Left forelimb (tissue), 1 donor: ENCODE measurements at places on chromosomes 2 and 18.

GRCh38 chr2:17544256-17544655 lies 3.8 kb downstream of the VSNL1 start:
- no peak for DNase-seq

- DNase-seq: no peak
These were observed 37.5 kb downstream of the SCN1A start for GRCh38 chr2:166090346-166090745.

DNA sequence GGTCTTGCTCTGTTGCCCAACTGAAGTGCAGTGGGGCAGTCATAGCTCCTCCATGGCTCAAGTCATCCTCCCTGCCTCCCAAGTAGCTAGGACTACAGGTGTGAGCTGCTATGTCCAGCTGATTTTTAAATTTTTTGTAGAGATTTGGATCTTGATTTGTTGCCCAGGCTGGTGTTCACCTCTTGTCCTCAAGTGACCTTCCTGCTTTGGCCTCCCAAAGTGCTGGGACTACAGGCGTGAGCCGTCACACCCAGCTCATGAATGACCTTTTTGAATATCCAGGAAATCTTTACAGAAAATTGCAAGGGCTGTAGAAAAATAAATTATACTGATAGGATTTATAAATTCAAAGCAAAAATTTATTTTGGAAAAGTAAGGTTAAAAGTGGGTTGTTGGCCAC lies 17.4 kb downstream of the ACTR3 start:
- no peak for DNase-seq

DNA sequence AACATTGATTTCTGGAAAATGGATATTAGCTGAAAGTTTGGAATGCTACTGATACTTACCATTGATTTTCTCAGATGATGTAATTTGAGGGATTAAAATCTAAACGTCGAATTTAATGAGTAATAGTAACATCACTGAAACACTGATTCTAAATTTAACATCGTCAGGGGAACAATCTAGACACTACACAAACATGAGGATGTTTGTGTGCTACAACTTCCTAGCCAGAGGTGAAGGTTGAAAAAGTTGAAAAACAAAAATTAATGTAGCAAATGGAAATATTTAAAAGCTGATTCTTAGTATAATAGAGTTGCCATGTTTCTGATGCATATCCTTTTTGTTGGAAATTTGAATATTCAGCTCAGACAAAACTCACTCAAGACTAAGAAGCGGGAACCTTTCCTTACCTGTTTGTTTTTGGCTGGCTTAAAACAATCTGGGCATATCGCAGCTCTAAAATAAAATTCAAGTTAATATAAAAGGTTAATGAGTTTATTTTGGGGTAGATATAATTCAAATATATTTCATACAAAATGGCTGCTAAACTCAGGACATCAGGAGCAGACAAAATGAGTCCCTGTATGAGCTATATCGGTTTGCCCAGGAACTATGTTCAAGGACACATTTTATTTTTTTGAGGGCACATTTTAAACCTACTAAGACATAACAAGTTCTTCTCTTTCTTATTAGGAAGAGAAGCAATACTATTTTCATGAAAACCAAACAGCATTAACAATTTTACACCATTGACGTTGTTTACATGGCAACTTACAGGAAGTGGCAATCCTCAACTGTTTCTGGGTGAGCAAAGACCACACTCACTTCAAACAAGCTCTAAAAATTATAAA lies 52.6 kb upstream of the PEX13 start:
- no peak for DNase-seq

DNA sequence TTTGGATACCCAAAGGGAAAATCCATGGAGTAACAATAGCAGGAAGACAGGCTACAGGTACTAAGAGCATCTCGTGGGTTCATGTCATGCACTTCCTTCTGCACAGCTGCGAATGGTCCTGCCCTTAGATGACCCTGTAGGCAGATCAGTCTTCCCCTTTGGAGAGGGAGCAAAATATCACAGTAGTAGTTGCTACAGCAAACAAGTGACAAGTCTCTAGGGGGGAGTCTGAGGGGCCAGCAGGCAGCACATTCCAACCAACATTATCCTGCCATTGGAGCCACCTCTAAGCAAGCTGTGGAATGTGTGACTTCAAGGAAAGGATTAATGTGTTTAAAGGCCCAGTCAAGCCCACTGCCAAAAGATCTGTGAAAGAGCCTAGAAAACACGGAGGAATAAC lies 273.2 kb upstream of the PARD3B start:
- DNase-seq: no peak

DNA sequence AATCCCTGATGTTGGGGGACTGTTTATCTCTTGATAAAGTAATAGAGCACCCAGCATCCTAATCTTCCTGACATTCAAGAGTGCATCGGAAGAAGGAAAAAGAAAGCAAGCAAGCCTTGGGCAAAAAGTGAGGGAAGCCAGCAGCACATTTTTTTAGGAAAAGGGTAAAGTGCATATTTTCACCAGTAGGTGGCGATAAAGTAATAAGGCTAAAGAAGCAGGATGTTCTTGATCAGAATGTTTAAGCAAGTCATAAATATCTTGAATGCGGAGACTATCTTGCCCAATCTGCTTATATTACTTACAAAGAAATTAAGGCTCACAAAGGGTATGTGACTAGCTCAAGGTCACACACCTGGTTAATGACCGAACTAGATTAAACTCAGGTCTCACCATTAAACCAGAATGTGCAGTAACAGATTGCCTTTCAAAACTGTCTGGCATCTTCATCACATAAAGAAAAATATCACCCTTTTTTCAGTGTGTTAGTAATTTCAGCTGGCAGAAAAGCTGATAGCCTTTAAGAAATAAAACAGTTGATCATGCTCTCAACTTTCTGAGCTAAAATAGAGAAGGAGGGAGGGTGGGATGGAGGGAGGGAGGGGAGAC lies 83.8 kb downstream of the VIT start:
- no peak for DNase-seq

GRCh38 chr2:9115229-9115628 lies 91.4 kb upstream of the ASAP2 start:
- no peak for DNase-seq

- no peak for DNase-seq
These were observed 1599.7 kb upstream of the ZEB2 start for GRCh38 chr2:146119586-146119985.

- DNase-seq: no peak
These were observed 13.9 kb downstream of the PCBP1 start for GRCh38 chr2:70101174-70101573.

DNA sequence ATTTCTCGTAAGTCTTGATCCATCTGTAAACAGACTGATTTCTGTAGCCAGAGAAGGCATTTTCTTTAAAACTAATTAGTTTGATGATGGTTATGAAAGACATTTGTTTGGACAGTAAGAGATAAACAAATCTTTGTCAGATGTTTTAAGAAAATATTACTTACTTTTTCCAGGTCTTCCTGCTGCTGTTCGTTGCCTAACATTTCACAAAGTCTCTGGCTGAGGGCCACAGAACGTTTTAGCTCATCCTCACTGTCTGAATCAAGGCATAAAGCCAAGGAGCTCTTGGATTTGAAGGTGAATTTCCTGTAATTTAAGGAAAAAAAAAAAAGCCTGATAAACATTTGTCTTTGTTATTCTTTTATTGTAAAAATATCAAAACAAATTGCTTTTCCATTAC lies 57.8 kb downstream of the VIL1 start:
- DNase-seq: no peak

GRCh38 chr18:26021061-26021754 lies 69.2 kb downstream of the SS18 start:
- no peak for DNase-seq

GRCh38 chr18:6920099-6920955 lies 190.8 kb downstream of the ARHGAP28 start:
- DNase-seq: no peak

DNA sequence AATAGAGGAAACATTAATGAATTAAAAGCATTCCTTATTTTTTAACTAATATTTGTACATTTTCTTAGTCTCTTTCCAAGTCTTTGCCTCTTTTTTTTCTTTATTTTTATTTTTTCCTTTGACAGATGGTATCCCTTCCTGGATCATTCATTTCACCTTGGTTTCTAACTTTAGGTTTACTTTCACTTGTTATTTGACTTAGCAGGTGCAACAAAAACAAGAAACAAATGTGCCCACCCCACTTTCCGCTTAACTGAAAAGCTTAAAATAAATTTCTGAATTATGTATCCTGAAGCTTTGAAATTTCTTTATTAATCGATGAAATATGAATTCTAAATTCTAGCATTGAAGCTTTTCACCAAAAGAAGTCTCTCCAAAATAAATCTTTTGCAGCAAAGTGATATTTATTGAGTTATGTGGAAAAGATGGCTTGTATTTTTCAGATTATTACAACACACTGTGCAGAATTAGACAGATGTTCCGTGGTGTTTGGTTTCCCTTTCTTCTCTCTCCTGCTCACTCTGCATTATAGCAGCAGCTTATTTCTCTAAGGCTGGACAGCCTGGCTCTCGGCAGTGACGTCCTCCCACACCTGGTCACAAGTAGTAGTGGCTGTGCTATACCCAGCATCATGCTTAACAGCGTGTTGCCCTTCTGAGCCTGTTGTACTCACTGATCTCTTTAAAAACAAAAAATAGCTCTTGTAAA lies 99.1 kb upstream of the ZNF397 start:
- no peak for DNase-seq

GRCh38 chr2:119756837-119757236 lies 2.9 kb upstream of the PTPN4 start:
- DNase-seq: no peak

DNA sequence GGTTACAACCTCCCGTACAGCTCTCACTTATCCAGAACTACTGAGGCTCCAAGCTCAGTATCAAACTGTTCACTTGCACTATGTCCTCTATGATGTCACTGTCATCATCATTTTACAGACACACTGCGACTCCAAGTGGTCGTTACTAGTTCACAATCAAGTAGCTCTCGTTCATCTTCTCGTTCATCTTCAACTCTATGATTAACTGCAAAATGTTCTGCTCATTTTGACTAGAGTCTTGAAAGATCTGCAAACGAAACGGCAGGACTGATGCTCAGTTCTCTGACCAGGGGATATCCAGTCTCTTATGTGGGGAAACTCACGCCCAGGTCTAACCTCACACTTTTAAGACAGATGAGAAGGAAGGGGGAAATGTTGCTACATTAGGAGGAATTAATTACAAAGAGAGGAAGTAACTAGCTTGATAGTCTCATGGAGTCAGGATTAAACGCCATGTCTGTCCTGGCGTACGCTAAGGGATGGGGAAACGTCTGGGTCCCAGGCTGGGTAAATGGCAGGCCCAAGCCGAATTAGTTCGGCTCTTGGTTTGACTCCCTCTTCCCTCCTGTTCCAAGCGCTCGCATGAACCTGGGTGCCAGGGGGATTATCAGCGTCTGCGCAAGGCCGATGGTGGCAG lies 794 bp upstream of the CHCHD5 start:
- DNase-seq: no peak

- no peak for DNase-seq
These were observed 7.9 kb downstream of the SLC3A1 start for GRCh38 chr2:44283116-44283666.

- no peak for DNase-seq
These were observed 191.2 kb upstream of the CDH19 start for GRCh38 chr18:66795051-66795450.

DNA sequence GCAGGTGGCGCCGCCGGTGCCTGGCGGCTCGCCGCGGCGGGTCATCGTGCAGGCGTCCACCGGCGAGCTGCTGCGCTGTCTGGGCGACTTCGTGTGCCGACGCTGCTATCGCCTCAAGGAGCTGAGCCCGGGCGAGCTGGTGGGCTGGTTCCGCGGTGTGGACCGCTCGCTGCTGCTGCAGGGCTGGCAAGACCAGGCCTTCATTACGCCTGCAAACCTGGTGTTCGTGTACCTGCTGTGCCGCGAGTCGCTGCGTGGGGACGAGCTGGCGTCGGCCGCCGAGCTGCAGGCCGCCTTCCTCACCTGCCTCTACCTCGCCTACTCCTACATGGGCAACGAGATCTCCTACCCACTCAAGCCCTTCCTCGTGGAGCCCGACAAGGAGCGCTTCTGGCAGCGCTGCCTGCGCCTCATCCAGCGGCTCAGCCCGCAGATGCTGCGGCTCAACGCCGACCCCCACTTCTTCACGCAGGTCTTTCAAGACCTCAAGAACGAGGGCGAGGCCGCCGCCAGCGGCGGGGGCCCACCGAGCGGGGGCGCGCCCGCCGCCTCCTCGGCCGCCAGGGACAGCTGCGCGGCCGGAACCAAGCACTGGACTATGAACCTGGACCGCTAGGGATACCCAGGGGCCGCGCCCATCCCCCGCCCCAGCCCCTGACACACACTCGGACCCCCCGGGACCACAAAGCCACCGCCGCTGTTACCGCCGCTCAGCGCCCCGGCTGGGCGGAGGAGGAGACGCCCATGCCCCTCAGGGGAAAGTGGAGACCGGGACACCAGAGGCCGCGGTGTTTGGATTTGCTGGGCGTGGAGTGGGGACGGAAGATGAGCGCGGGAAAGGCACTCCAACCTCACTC lies 1.1 kb downstream of the CDK5R2 start:
- no peak for DNase-seq

DNA sequence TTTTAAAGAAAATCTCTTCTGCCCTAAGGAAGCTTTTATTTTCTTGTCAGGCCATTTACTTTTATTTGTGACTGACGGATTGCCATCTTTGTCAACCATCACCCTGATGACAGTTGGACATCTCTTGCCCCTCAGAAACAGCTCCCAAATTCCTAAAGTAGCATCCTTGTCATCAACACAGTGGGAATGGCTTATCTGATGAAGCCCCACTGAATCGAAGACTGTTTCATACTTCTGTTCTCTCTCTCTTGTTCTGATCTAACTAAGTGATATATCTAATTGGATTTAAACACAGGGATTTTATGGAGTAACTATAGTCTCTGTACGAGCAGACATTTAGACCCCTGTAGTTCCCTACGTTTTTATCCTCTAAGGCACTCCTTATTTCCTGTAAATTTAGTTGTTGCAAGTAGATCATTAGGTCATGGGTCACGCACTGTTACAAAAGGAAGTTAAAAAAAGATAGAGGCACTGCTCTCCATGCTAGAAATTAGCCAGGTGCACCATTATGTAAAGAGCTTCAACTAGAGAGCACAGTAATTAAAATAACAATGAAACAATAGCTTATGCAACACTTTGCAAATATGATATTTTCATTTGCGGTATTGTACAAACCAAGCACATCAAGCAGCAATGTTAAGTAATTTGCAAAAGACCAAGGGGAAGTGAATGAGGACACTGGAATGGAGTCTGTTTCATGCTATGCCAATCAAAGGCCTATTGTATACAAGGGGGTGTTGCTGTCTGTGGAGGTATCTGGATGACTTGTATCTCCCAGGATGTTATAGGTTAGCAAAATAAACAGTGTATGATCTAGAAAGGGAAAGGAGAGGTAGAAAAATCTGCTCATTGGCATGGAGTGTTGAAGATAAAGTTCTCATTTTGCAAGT lies 284.7 kb downstream of the LRRTM1 start:
- DNase-seq: no peak

DNA sequence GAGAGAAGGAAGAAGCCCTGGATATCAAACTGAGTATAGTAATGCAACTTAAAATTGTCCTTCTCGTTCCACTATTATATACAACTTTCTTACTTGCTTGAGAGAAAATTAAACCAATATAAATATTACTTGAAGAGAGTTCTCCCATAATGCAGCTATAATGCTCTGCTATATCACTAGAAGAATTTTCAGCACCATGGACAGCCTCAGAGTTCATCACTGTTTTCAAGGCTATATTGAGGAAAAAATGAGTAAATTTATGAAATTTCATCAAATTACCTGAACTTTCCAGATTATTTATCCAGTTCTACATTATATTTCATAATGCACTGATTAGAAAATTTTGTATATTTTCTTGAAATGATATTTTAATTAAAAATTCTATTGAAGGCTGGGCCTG lies 1053.5 kb upstream of the FAM98A start:
- no peak for DNase-seq
